ENCODE measurements at places on chromosomes 1 and 21.

GRCh38 chr1:192159014-192159413, 752 bp downstream of the RGS18 start:
- DNase-seq: no peak

DNA sequence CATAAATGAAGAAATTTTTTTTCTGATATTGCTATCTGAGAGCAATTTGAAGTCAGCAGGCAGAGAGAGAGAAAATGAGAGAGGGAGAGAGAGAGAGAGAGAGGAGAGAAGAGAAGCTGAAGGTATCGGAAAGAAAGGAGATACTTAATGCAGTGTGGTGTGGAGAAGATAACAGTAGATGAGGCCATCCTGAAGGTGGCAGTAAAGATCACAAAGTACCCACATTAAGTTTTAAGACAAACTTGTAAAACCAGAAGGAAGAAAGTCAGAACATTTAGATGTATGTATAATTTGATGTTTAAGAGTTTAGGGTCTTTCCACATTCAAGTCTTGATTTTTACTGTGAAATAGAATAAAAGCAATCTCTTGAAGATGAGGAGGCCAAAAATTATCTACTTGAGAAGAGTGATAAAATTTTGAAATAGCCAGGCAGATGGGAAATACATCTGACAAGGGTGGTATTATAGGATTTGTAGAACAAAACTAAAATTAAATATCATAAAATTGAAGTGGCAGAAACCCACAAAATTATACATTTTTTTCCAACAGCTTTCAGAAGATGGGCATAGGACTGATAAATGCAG, 1753.4 kb downstream of the MRPL39 start:
- DNase-seq: peak; percentile 20

- DNase-seq: no peak
Measured at GRCh38 chr21:43323244-43324005, 103.5 kb downstream of the SIK1 start.

GRCh38 chr1:244236721-244237120, 185.6 kb downstream of the ZBTB18 start:
- no peak for DNase-seq

DNA sequence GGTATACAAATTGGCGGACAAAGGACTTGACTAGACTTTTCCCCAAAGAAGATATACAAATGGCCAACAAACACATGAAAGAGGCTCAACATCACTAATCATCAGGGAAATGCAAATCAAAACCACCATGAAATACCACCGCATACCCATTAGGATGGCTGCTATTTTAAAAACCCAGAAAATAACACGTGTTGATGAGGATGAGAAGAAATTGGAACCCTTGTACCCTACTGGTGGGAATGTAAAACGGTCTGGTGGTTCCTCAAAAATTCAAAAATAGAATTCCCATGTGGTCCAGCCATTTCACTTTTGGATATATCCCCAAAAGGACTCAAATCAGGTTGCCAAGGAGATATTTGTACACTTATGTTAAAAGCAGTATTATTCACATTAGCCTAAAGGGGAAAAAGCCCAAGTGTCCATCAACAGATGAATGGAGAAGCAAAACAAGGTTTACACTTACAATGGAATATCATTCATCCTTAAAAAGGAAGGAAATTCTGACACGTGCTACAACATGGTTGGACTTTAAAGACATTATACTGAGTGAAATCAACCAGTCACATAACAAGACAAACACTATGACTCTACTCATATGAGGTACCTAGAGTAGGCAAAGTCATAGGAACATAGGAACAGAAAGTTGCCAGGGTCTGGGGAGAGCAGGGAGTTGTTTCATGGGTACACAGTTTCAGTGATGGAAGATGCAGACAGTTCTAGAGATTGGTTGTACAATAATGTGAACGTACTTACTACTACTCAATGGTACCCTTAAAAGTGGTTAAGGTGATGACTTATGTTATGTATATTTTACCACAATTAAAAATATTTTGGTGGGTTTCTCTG, 17.0 kb downstream of the CD34 start:
- no peak for DNase-seq

- no peak for DNase-seq
Measured at GRCh38 chr1:39016604-39017171, 9.5 kb upstream of the NDUFS5 start.

- DNase-seq: no peak
Measured at GRCh38 chr21:24183077-24183476, 1424.2 kb downstream of the MRPL39 start.

- DNase-seq: no peak
Measured at GRCh38 chr1:156692925-156693847, 12.2 kb downstream of the CRABP2 start.

- DNase-seq: peak; percentile 44
Measured at GRCh38 chr1:104132382-104132973, 382.8 kb downstream of the AMY1C start.

DNA sequence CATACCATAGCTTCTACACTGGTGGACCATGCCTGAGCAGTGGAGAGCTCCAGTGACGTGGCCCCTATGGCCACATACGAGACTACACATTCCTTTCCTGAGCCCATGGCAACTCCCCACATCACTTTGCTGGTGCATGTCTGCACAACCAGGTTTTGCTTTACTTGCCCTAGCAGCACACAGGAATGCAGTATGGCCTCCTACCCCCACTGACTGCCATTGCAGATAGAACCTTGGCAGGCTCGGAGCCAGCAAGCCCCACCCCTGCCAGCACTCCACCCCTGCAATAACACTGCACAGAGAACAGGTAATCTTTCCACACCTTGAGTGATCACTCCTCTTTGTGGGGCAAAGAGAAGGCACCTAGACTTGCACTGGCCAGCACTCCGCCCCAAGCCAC, 531.9 kb upstream of the CAMK1G start:
- no peak for DNase-seq

GRCh38 chr1:13901039-13901438, 201.1 kb downstream of the PRDM2 start:
- DNase-seq: no peak

DNA sequence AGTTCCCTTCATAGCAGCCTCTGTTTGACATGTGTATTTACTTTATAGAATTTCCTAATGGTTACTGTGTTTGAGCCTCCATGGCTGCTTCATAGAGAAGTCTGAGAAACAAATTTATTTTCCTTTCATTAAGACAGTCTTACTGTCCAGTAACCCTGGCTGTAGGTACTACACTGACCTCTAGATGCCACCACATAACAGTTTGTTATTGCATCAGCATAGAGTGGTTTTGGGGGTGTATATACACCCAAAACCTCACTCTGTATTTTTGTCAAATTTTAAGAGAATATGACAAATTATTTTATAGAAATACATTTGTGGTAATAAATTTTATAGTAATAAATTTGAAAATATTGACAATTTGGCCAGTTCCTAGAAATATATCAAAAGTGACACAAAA, 57.3 kb downstream of the OBSCN start:
- DNase-seq: no peak

DNA sequence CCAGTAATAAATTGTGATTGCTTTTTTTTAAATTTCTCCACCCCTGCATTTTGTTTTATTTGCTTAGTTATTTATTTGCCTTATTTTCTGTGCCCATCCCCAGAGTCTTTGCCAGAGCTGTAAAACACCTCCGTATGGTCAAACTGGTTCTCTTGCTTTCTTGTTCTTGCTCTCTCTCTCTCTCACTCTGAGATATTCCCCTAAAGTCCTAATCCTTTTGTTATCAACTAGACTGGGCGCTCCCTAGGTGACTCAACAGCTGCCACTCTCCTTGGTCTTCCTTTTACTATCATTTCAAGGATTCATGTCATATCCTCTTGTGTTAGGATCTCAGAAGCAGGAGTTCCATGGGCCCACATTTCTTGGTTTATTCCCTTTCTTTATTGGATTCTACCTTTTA, 160.0 kb downstream of the PRDM2 start:
- DNase-seq: no peak

DNA sequence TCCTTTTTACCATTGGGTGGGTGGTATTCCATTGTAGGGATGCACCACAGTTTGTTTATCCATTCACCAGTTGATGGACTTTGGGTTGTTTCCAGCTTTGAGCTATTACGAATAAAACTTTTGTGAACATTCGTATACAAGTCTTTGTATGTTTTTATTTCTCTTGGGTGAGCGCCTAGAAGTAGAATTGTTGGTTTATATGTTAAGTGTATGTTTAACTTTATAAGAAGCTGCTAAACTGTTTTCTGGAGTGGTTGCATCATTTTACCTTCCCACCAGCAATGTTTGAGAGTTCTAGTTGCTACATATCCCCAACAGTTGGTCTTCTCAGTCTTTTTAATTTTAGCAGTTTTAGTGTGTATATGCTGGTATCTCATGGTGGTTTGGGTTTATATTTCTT, 132.5 kb downstream of the PEX14 start:
- no peak for DNase-seq

DNA sequence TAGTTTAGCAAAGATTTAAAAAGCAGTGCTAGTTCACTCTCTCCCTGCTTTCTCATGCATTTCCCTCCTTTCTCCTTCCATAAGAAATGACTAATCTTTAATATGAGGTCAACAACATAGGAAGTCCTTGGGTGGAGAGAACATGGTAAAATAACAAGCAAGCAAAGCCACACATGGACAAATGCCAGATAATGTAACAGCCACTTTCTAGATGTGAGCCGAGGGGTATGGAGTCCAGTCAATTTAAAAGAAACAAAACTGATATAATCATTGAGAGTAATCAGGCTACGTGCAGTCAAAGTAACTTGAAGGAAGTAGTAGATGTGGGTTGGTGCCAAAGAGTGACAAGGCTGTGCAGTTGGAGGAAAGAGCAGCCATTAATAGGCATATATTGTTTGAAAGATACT, 69.6 kb downstream of the DUSP10 start:
- DNase-seq: no peak

GRCh38 chr1:228464487-228464983, 22.6 kb upstream of the RNF187 start:
- no peak for DNase-seq

DNA sequence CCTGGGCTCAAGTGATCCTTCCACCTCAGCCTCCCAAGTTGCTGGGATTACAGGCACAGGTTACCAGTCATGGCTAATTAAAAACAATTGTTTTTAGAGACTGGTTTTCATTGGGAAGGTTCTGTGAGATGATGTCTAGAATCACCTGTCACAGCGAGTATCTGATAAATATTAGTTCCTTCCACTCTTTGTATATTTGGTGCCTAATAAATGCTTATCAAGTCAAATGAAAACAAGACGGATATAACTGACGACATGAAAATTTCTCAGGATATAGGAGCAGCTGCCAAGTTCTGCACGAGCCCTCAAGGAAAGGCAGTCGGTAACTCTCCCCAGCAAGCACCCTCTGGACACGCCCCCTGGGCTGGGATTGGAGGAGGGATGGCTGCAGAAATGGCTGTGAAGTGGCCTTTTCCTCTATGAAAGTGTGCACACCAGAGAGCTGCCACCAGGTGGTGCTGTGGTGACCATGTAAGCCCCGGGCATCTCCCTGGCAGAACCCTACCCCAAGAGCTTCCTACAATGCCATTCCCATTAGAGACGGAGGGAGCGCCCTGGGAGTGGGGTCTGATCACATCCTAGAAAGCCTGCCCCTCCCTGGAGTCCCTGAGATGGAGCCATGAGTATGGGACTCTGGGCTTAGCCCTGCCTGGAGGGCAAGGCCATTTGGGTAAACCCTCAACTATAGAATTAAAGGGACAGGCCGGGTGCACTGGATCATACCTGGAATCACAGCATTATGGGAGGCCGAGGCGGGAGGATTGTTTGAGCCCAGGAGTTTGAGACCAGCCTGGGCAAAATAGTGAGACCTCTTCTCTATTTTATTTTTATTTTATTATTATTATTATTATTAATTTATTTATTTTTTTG, 50.9 kb downstream of the HTR6 start:
- DNase-seq: peak; percentile 94

DNA sequence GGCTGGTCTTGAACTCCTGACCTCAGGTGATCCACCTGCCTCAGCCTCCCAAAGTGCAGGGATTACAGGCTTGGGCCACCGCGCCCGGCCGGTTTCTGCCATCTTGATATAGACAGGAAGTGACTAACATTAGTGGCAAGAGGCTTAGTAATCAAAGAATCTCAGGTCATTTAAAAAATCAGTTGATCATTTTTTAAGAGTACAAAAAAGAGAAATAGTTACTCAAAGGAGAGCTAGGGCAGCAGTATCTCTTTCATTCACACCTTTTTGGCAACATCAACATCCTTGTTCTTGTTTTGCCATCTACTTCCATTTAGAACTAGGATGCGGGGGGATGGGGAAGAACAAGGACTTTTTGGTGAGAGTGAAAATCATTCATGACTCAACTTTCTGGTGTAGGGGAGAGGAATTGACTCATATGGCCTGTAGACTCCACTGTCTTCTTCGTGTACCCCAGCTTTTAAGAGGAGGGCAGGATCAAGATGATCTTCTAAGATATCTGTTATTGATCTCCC, 8.8 kb downstream of the FCRLB start:
- DNase-seq: peak; percentile 40

- no peak for DNase-seq
Measured at GRCh38 chr1:225899044-225899925, 10.3 kb upstream of the LEFTY1 start.

DNA sequence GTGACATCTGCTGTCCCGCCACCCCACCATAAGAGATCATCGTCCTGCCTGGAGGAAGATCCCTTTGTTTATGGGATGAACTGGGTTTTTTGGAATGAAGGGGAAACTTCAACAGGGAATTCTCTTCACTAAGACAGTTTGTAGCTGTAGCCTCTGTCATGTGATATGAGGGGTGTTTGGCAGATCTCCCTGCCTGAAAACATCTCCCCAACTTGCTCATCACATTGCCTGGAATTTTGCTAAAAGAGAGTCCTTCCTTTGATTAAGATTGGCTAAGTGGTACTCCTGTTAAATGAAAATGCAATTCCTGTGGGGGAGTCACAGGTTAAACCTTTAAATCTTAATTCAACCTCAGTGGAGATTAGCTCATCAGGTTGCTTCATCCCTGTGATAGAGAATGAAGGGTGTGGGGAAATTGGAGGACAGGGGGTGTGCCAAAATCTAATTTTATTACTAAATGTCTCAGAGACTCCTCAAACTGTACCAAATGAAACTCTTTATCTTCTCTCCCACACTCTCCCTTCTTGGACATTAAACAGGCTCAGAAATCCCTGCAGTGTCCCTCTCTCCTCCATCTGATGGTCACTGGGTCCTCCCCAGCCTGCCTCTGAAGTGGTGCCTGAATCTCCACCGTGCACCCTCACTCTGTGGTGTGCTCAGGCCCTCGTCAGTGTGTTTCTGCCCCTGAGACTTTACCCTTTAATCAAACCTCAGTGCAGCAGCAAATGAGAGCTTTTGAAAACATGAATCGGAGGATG, 54.8 kb downstream of the IER5 start:
- no peak for DNase-seq

- DNase-seq: peak; percentile 27
Measured at GRCh38 chr1:237411621-237412020, 369.6 kb downstream of the RYR2 start.

GRCh38 chr1:236209185-236209584, 66.8 kb downstream of the GPR137B start:
- no peak for DNase-seq

DNA sequence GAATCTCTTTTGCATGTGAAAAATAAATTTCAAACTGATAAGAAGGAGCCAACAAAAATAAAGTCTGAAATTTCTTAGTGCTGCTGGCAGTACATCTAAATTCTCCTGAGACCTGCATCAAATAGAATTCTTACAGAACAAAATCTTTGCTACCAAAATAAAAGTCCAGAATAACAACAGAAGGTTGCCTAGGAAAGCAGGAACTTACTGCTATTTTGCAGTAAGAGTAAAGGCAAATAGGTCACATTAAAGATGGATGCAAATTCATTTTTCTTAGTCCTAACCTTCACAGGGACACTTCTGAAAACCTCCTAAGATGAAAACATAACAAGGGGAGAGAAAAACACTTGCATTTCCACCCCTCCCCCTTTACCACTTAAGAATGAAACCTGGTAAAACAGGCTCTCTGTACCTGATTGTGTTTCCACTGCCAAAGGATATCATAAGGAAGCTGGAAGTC, 59.0 kb downstream of the RUSC1 start:
- no peak for DNase-seq
